ENCODE measurements at places on chromosomes 1 and 21. TPM values are rescaled to one million over a fixed set of nuclear protein-coding genes. Genes with fewer than 3 reads are reported as not detected.

Gene CAMK2N1
- 47.0 TPM for polyA plus RNA-seq

- DNase-seq: no peak
These were observed 9.7 kb upstream of the UMODL1 start for GRCh38 chr21:42061195-42061985.

DNA sequence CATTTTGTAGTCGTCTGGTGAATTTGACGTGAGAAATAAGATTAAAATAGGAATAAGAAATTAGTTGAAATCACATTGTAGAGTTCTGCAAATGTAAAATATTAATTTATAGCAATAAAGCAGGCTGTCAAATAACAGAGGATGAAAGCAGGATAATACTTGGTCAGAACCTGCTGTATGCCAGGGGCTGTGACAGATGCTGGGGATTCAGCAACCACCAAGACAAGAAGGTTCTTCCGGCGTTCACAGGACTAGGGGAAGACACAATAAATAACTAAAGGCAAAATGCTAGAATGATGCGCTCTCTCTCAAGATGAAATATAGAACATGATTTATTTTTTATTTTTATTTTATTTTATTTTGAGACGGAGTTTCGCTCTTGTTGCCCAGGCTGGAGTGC is 6.8 kb upstream of the PARK7 start:
- no peak for DNase-seq

- DNase-seq: peak; percentile 16
These were observed 289.5 kb downstream of the SIPA1L2 start for GRCh38 chr1:232340446-232340845.

- DNase-seq: no peak
These were observed 36.6 kb downstream of the SRRM1 start for GRCh38 chr1:24679725-24680124.
